ENCODE measurements at places on chromosomes 12 and 14.

- DNase-seq = no peak
Observed at GRCh38 chr12:90064852-90065801, 356.5 kb upstream of the ATP2B1 start.

DNA sequence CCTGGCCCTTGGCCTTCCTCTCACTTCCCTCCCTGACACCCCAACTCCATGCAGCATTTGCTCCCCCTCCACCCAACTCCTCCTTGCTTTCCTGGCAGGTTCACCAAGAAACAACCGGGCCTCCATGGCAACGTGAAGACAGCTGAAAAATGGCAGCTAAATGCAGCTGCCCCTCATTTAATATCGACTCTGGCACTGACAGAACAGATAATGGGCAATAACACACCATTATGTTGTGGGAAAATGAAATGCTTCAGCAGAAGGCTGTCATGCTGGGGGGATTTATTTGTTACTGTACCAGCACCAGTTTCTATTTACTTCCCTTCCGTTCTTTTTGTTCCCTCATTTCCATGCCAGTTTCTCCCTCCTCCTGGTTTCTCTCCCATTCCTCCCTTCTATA, 440.8 kb downstream of the NRXN3 start:
- DNase-seq = no peak

- DNase-seq = no peak
Observed at GRCh38 chr14:83096092-83096491, 1562.4 kb upstream of the SEL1L start.

GRCh38 chr12:91978143-91978542, 167.5 kb downstream of the BTG1 start:
- DNase-seq = no peak

- DNase-seq = no peak
Observed at GRCh38 chr14:90518941-90519256, 122.1 kb downstream of the CALM1 start.

DNA sequence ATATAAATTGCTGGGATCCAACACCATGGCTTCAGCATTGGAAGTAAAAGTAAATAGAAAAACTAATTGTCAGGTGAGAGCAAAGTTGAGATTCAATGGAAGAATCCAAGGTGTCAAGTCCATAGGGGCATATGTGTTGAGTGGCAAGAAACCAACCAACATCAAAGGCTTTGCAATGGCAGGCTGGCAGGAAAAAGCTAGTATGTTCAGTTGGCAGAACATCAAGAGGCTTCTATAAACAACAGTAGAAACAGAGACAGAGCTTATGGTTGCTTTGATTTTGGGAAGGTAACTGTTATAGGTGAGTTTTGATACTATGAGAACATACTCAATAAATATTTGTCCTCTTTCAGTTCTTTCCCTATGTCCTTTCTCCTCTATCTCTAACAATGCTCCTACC, 553.7 kb upstream of the MDGA2 start:
- DNase-seq = no peak

- no peak for DNase-seq
Observed at GRCh38 chr14:33774723-33775470, 176.0 kb downstream of the EGLN3 start.

DNA sequence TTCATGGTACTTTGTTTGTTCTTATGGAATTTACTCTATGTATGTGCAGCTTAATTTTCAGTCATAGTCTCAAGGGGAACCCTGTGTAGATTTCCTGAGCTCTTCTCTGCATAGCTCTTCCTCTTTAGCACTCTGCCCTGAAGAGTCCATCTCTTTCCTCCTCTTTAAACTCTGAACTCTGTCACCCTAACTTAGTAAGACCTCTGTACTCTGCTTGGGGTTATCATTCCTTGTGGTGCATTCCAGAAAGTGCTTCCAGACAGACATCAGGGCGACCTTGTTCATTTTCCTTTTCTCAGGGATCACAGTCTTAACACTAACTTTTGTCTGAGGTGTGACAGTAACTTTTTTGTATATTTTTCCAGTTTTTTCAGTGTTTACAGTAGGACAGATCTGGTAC, 179.3 kb downstream of the RAD51B start:
- DNase-seq = no peak

- DNase-seq = no peak
Observed at GRCh38 chr12:20438299-20438779, 70.0 kb downstream of the PDE3A start.

GRCh38 chr14:68135566-68135965, 316.0 kb downstream of the RAD51B start:
- DNase-seq = no peak

GRCh38 chr12:84643993-84644392, 268.6 kb downstream of the SLC6A15 start:
- no peak for DNase-seq

DNA sequence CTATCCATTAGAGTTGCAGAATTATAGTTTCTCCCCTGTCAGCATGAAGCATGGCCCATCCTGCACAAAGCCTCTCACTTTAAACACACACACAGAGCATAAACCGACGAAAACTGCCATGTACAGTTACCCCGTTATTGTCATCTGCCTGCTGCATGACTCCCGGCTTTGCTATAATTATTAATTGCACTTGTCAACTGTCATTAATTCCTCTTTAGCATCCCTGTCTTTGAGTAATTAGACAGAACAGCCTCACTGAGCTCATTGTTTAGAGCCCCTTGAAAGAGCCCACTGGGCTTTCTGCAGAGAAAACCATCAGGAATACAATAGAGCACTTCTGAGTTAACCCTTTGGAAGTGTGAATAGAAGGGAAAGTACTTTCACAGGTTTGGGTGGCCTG, 307.2 kb upstream of the SOX5 start:
- no peak for DNase-seq

Measured in caudate nucleus (tissue), 63 donors.